ENCODE measurements at places on chromosomes 1 and 21.

- no peak for DNase-seq
Observed at GRCh38 chr21:36524477-36524876, 44.6 kb upstream of the CLDN14 start.

DNA sequence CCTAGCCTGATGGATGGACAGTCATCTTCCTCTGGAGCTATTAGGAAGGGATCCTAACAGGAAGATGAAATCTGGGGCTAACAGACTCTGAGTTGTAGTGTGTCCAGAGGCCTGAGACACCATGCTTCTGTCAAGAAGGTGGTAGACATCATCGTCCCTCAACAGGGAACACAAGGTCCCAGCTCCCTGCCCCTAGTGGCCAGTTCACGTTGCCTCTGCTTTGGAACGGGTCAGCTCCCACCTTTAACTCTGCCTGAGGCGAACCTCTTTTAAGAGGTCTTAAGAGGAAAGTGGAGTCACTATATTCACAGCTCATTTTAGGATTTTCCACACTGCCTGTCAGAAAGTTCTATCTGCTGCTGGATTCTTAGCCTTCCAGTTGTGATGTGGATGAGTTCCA is 28.3 kb downstream of the LRRC71 start:
- DNase-seq: no peak

- no peak for DNase-seq
Observed at GRCh38 chr1:15998929-15999328, 5.1 kb upstream of the SRARP start.

GRCh38 chr1:42552636-42553035 is 89.5 kb downstream of the CCDC30 start:
- no peak for DNase-seq

DNA sequence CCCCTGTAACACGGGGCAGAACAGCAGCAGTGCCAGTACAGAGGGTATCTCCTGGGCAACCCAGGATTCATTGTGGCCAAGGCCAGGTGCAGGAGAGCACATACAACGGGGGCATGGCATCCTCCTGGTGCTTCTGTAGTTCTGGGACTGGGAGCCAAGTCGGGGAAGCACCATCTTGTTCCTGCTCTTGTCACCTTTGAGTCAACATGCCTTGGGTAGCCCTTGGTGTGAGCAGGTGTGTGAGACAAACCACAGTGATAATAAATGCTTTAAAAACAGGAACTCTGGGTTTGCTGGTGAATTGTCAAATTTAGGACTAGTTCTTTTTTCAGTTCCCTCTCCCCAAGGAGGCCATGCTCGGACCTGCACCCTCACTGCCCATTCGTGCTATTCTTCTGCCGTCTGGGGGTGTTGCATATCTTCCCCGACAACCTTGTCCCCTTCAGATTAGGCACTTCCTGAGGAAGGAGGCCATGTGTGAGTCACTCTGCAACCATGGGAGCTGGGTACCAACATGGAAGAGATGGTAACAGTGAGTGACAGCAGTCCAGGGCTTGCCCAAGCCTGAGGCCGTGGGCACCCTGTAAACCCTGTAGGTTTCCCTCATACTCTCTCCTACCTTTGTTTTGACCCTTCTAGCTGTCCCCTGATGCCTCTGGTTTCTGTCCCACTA is 150.2 kb downstream of the GRIK3 start:
- DNase-seq: no peak

DNA sequence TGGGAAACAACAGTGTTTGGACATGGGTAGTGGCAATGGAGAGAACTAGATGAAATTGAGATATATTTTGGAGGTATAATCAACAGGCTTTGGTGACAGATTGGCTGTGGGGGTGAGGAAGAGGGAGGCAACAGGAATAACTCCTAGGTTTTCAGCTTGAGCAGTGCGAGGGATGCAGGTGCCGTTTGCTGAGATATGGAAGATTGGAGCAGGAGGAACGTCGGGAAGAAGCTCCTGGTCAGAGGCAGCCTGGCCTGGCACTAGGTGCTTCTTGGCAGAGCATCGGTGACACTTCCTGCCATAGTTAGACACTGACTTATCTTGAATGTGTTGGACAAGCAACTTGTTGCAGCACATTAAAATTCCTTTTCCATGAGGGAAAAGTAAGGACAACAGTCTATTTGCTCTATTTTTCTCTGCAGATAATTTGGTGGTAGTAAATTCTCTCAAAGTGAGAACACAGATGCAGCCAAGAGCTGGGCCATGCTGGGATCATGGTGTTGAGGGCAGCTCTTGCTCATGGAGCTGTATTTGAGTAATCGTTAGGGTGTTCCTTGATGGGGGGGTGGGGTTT is 21.5 kb upstream of the MYSM1 start:
- DNase-seq: no peak

DNA sequence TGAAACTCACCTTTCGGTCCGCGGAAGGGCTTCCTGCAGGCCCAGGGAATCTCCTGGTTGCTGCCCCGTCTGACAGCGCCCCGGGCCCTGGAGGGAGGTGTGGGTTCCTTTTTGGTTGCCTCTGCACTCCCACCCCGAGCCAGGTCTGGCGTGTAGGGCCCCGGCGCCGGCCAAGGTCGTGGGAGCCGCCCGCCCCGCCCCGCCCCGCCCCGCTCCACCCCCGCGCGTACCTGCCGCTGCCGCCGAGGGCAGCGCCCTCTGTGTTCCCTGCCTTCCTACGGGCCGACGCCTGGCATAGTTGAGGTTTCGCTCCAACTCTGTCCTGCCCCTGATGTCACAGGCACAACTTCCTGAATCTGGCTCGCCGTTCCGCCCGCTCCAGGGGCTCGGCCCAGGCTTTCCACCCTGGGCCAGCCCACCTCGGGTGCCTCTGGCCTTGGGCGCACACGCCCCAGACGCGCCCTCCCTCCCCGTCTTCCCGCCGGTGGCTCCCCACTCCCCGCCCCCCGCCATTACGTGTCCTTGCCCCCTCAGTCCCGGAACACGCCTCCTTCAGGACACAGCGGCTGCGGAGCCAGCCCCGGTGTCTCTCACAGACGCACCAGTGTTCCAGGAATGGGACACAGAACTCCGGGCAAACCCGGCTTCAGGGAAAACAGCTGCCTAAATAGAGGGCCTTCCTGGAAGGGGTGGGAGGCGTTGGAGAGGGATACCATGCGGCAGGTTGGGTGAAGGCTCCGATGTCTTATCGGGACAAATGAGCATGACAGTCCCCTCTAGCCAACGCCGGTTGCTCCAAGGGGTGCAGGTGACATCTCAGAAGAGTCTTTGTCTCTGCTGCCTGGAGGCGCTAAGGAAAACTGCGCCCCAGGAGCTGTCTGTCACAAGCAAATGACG is at the start of gene KIAA0040:
Gene KIAA0040, minus strand, starts transcription at position 147 of the 897 bp plus-strand sequence. CDS start 31,763 bp downstream, outside the sequence.
- peak; percentile 32 for DNase-seq

- DNase-seq: no peak
Observed at GRCh38 chr1:180269645-180270529, 39.8 kb downstream of the LHX4 start.

DNA sequence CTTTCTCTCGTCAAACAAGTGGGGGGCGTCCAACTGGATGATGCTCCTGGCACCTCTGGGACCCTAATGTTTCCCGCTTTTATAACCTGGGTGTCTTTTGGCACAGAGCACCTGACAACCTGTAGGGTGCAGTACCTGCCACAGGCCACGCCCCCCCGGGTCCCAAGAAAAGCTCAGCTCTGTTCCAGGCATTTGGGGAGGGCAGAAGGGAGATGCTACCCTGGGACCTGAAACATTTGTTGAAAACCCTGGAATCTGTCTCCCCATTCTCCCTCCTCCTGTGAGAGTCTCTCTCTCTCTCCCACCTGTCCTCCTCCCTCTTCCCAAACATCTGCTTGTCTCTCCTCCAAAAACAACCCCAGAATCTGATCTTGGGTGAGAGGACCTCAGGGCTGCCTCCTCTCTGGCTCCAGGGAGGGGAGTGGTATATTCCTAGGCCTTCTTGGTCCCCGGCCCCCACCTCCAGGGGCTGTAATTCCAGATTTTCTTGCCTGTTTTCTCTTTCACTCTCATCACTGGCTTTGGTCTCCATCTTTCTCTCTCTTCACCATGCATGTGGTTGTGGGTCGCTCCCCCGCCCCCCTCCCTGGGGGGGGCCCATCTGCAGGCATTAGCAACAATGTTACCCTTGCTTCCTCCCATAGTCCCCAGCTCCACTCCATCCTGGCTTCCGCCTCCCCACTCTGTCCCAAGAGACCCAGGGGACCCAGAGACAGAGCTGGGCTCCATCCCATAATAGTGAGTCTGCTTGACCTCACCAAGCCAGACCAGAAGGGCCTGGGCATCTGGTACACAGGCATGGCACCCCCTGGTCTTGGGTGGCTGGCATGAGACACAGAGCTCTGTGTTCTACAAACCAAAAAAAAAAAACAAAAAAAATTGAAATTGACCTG is 4.1 kb downstream of the AHDC1 start:
- DNase-seq: no peak

GRCh38 chr1:232899839-232900238 is 50.6 kb upstream of the NTPCR start:
- no peak for DNase-seq

- DNase-seq: no peak
Observed at GRCh38 chr1:150548632-150549495, at the start of gene ADAMTSL4. Gene ADAMTSL4, plus strand, starts transcription at chr1:150549408. Its CDS starts 2,881 bp downstream, at chr1:150552289.

GRCh38 chr1:7975212-7975865 is 13.8 kb downstream of the PARK7 start:
- DNase-seq: no peak

- no peak for DNase-seq
Observed at GRCh38 chr1:185245466-185245865, 71.6 kb downstream of the IVNS1ABP start.

GRCh38 chr1:19661721-19662228 is 2.9 kb upstream of the HTR6 start:
- DNase-seq: no peak

GRCh38 chr1:57889676-57890320 is 465.9 kb upstream of the DAB1 start:
- no peak for DNase-seq
